ENCODE measurements at places on chromosomes 12 and 14. TPM values are rescaled to one million over a fixed set of nuclear protein-coding genes. Genes with fewer than 3 reads are reported as not detected.

USP44 gene
- total RNA-seq: 1.8 TPM

- DNase-seq: no peak
Measured at GRCh38 chr12:99066726-99067125, 421.6 kb downstream of the APAF1 start.

DHRS2 gene
- 1.1 TPM for total RNA-seq

RAB35 gene
- total RNA-seq: 8.0 TPM

DNA sequence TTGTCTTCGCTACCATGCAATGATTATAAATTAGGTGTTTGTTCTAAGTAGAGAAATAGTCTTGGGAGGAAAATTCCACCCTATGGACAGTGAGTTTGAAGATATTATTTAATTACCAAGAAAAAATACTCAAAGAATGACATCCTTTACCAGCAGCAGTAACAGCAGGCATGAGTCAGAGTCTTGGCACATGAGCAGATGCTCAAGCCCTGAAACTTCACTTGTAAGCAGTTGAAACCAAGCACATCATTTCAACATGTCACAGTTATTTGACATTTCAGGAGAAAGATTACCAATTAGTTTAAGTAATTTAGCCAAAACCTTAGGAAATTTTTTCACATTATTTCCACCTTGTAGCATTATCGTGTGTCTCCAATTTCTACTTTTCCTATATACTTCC lies 99.2 kb downstream of the C12orf50 start:
- DNase-seq: peak; percentile 47

IL26 gene
- not detected for total RNA-seq

DNA sequence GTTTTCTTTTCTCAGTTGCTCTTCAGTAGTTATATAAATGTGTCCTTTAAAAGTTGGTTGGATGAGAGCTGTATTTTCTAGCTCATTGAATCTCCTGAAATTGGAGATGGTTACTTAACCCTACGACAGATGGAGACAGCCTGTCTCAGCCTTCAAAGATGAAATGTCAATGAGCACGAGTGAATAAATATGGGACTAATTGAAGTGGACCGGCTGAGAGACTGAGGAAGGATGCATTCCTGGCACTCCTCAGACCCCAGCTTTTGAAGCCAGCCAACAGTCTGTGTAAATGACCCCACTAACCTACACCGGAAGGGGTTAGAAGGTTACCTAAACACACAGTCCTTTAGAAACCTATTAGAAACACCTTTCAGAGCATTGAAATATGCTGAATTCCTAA lies 46.6 kb downstream of the PDZRN4 start:
- DNase-seq: no peak

DNA sequence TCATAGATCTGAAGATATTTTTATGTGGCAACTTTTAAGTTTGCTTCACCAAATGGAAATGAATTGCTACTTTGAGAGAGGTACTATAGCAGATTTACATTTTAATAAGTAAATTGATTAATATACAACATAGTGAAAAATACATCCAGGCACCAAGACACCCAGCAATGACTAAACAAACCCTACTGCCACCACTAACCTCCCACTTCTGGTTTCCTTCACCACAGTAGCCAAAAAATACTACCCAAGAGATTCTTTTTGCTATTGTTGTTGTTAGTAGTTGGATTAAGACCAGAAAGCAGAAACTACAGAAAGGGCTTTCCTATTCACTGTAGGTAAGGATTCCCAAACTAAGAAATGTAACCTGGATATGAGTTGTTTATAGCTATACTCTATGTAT lies 54.1 kb downstream of the COCH start:
- peak; percentile 18 for DNase-seq

GRCh38 chr12:124898200-124898922 lies 16.1 kb downstream of the UBC start:
- peak; percentile 28 for DNase-seq

PCED1B gene
- total RNA-seq: 0.27 TPM

GRCh38 chr12:49895773-49896172 lies 7.9 kb downstream of the FAIM2 start:
- DNase-seq: no peak

DNA sequence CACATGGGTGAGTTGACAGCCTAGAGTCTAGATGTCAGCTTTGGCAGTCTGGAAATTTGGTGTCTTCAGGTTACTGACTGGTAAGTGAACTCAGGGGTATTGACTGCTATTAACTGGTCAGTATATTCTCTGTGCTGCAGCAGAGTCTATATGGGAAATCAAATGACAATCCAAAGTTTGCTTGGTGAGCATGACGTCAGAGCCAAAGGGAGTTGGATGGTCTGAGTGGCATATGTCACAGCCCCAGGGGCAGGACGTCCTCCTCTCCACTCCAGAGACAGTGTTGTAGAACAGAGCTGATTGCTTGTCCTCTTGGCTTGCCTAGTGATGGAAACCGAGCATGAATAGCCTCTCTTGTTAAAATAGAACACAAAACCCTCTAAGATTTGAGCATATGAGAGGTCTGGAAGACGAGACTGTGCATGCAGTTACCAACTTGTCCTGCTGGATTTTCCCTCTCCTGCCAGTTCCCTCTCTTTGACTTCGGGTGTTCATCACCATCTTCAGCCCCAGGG lies 3.3 kb upstream of the TBC1D30 start:
- no peak for DNase-seq

DNA sequence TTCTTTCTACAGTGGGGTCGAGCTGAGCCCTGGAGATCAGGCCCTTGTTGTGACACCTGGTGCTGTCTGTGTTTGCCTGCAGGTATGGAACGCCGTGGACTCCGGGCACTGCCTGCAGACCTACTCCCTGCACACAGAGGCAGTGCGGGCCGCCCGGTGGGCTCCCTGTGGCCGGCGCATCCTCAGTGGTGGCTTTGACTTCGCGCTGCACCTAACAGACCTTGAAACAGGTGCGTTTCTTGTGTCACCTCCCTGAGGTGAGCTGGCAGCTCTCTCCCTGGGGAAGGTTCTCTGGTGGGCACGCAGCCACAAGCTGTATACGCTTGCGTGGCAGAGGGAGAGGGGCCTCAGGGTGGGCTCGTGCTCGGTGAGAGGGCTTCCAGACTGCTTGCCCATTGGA lies 119.3 kb downstream of the BEGAIN start:
- DNase-seq: no peak

TEX22 gene
- 1.5 TPM for total RNA-seq

DNA sequence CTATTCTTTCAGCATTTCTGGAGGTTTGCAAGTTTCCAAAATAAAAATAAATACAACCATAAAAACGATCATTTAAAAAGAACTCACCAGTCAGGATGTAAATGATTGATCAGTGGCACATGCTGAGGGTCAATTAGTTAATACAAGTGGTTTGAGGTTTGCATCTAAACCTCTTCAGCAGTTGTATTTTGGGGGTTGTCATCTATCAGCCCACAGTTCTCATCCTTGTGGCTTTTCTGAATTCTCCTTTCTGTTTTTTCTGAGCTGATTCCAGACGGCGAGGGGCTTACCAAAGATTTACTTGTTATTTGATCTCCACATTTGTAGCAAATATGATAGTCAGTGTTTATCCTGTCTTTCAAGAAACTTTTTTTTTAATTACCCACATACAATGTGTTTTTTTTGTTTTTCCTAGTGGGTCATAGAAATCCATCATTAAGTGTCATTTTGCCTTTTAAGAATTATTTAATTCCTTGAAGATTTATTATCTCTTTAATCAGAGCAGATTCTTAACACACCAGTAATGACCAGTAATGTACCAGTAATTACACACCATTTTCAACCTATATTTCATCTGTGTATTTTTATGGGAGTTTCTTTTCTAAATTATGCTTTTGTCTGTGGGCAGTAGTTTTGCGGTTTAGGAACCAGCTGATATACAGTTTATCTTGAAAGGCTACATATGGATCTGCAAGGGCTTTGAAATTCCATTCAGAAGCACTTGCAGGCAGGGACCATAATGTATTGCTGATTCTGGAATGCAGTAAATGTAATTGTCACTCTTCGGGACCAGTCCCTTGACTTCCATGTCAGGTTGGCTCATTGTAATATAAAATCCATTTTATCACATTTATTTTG lies 56.3 kb upstream of the DAAM1 start:
- DNase-seq: no peak

DNA sequence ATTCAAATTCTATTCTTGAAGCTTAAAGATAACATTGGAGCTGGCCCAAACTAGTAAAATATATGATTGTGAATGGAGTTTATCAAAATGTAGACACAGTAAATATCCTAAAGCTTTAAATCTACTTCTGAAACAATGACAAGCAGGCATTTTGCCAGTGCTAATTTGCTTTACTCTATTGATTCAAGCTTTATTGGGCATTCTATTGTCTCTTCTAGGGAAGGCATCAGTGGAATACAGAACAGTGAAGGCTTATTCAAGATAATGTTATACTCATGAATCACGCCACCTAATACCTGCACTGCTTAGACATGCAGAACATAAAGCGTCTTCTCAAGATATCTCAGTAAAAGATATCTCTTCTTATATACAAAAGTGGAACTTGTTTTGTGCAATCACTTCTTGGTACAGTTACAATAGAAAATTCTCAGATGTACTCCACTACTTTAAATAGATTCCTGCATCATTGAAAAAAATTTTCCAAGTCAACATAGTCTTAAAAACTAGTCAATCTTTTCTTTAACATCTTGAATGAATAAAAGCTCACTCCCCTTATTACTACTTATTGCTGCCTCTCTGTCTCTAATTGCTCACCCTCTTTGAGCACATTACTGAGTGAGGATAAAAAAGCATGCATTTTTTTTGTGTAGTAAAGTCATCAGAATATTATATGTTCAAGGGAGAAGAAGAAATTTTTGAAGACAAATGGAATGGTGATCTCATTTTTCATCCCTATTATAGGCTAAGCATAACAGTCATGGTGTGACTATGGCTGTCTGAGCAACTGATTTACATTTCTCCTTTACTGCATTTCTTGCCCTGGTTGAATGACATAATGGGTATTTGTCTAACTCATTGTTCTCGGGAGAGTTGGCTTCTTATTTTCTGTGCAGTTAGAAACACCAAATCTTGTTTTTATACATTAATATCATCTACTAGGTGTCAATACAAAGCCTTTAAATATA lies 98.0 kb upstream of the E2F7 start:
- DNase-seq: no peak

GRCh38 chr14:100033347-100034075 lies 31.7 kb upstream of the EVL start:
- no peak for DNase-seq

DNA sequence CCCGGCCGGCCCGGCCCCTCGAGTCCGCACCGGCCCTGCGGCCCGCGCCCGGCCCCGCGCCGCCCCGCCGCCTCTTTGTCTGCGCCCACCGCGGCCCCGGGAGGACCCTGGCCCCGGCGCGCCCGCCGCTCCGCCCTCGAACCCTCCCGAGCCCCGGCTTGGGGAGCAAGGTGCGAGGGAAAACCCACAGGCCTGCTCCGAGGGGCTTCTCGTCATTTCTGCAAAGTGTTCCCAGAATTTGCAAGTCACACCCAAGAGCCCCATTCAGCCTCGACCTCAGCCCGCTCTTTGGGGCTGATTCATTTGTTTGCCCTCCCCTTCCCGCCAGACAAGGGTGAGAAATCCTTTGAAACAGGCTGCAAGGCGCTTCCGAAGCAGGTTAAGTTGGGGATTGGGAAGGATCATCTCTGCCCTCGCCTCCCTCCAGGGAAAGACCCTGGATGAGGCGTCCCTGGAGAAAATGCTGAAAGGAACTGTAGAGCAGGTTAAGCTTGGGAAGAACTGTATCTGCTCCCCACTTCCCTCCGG lies 325 bp upstream of the CLIP1 start:
- DNase-seq: peak; percentile 71

GRCh38 chr12:91804533-91804932 lies 341.1 kb downstream of the BTG1 start:
- DNase-seq: no peak

KRT8 gene
- total RNA-seq: 5.4 TPM

GRCh38 chr12:53735556-53735955 lies 8.3 kb upstream of the CALCOCO1 start:
- DNase-seq: no peak

All from fibroblast of the aortic adventitia (primary cell).